AG08396 (cell line): ENCODE measurements at places on chromosomes 2 and 18.

- no peak for DNase-seq
These were observed 1.7 kb upstream of the KCNG2 start for GRCh38 chr18:79796016-79796415.

- DNase-seq, result no peak
These were observed 50.6 kb upstream of the RNF152 start for GRCh38 chr18:61943175-61943964.

DNA sequence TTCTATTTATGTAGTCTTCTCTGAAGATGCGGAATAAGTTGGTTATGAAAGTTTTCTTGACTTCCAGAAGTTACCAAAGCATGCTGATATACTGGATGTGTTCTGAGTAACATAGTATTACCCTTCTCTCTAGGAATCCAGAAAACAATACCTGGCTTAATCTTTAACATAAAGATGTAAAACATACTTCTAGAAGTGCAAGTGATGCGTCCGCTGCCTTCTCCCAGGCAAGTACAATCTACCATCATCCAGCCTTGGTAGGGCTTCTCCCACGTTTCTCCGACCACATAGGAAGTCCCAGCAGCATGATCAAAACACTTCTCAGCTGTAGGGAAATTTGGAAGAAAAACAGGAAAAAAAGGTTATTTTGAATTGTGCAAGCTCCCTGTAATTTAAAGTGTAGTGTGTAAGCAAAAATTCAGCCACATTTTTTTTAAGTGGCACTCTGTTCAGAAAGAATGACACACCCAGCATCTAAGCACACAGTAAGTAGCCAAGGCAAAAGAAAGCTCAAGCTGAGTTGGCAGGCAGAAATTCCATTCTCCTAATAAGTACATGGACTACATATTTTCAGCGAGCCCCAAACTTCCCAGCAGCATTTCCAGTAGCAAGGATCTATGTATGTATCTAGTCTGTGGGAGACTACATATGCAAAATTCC is 5.2 kb downstream of the FN1 start:
- peak; percentile 28 for DNase-seq

DNA sequence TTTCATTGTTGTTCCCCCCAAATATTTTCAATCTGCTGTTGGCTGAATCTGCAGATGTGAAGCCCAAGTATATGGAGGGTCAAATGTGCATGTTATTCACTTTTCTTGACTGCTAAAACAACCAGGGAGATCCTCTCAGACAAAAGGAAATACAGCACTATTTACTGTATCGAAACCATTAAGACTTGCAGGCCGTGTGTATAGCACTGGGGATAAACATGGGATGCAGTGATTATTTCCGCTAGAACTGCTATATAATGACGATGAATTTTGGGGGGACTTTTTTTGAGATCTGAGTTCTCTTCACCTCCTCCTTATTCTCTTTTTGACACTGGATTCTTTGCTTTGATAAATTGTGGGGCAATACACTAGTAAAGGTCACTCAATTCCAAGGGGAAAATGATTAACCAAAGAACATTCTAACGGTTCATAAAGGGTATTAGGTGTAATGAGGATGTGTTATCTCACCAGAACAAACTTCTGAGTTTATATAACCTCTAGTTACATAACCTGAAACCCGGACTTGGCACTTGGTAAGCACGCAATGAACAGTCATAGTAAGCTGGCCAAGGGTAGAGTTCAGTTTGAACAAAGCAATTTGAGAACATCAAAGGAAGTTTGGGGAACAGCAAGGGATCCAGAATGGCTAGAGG is 3.5 kb upstream of the UGT1A1 start:
- no peak for DNase-seq

GRCh38 chr2:222024932-222025880 is 273.6 kb downstream of the PAX3 start:
- no peak for DNase-seq

- peak; percentile 22 for DNase-seq
These were observed 50.6 kb downstream of the TTC21B start for GRCh38 chr2:165902934-165903333.

GRCh38 chr2:210577263-210578071 is 21.1 kb downstream of the CPS1 start:
- DNase-seq, result peak; percentile 50

DNA sequence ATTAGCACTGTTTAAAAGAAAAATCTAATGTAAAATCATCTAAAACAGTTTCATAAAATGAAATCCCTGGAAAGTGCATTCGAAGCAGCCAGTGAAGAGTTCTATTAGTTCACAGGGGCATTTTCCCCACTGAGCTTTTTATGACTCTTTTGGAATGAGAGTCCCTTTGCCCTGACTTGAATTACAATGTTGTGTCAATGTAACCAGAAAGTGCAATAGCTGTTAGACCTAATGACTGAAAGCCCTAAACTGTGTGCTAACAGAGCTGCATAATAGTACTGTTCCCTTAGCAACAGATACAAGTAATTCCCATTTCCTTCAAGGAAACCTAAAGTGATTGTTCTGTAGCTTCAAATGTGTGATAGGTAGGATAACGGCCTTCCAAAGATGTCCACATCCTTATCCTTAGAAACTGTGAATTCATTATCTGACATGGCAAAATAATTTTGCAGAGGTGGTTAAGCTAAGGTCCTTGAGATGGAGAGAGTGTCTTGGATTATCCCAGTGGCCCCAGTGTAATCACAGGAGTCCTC is 134.4 kb downstream of the L3MBTL4 start:
- no peak for DNase-seq

DNA sequence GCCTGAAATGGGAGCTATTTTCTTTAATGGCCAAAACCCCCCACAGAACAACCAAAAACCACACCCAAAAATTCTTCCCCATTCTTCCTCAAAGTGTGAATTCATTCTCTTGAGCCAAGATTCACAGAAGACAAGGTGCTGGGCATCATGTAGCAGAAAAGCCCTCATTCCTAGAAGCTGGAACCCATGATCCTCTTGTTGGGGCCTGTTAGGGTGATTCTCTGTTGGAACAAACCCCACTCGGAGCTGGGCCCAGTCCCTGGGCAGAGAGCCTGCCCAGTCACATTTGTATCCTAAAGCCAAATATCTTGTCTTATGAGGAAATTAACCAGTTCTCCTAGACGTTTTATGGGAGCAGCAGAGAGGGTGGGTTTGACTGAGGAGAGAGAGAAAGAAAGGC is 22.8 kb upstream of the VPS4B start:
- DNase-seq, result no peak

GRCh38 chr18:9354256-9354655 is 19.7 kb downstream of the TWSG1 start:
- peak; percentile 22 for DNase-seq

DNA sequence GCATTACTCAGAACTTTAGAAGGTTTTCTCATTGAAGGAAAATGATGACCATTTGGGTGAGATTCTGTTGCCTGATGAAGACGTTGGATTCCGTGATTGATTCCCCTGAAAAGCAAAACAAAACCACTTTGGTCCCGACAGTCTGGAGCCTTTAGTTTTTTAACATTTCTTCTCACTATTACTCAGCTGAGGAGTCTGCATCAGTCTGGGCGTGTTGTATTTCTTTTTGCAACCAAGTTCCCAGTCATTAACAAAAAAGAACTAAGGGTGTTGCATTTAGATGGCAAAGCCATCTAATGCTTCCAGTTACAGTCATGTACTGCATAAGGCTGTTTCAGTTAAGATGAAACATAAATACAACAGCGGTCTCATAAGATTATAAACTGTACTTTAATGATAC is 343.1 kb upstream of the CDH2 start:
- DNase-seq, result no peak

DNA sequence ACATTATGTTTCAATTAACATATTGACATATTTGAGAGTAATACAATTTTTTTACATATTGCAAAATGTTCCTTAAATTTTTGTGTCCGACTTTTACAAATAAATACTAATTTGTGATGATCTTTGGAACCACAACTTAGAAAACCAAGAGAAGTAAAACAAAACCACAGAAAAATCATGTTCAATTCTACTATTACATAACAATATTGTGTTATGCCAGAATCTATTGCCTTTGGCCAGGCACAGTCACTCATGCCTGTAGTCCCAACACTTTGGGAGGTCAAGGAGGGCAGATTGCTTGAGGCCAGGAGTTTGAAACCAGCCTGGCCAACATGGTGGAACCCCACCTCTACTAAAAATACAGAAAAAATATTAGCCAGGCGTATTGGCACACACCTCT is 92.8 kb upstream of the APCDD1 start:
- no peak for DNase-seq
